CMK (cell line): ENCODE measurements at places on chromosomes 11 and 22.
A peak's percentile ranks its signal among the peaks of the same experiment; 100 is the strongest.

- no peak for DNase-seq
These were observed 418.6 kb downstream of the FAM181B start for GRCh38 chr11:82315093-82315492.

- DNase-seq = no peak
These were observed 8.2 kb upstream of the MUC5AC start for GRCh38 chr11:1149545-1149944.

- DNase-seq = no peak
These were observed 60.2 kb downstream of the CDKN1C start for GRCh38 chr11:2825261-2825888.

GRCh38 chr11:76209973-76210930 lies 4.0 kb upstream of the WNT11 start:
- no peak for DNase-seq

GRCh38 chr11:577611-577894 lies 1.3 kb downstream of the PHRF1 start:
- no peak for DNase-seq

DNA sequence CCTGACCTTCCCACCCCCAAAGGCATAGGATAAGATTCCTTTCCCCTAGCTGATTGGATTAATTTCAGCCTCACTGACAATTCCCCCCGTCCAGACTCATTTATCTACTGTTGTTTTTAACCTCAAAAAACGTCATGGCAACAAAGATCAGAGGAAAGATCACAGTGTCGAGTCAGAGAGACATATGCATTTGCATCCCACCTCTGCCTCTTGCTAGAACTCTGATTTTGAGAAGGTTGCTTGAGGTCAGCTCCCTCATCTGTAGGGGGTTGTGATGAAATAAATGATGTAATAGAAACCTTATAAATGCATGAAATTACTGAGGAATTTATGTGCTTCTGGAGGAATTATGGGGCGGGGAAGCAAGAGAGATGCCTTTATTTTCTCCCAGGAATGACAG lies 53.3 kb upstream of the SYN3 start:
- DNase-seq = no peak

GRCh38 chr22:35742342-35743100 lies 24.8 kb downstream of the APOL5 start:
- no peak for DNase-seq

GRCh38 chr11:120660024-120660565 lies 148.5 kb downstream of the GRIK4 start:
- DNase-seq = peak; percentile 20

DNA sequence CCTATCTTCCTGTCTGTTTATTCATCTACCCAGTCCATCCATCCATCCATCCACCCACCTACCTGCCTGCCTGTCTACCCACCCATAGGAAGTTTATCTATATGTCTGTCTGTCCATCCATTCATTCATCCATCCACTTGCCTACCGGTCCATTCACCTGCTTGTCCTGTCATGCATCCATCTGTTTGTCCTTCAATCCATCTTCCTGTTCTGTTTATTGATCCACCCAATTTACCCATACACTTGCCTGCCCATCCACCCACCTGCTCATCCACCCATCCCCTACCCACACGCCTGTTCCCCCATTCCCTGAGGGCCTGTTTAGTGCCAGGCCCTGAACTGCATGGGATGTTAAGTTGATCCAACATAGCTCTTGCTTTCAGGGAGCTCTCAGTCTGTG lies 18.4 kb downstream of the PARVG start:
- no peak for DNase-seq

GRCh38 chr11:65833297-65834030 lies at the start of gene SNX32:
TSS of gene SNX32 (plus strand) at chr11:65833963. CDS start at chr11:65834066, 103 bp downstream.
- peak; percentile 83 for DNase-seq

- no peak for DNase-seq
These were observed 8.8 kb downstream of the OSBPL5 start for GRCh38 chr11:3156282-3156660.

DNA sequence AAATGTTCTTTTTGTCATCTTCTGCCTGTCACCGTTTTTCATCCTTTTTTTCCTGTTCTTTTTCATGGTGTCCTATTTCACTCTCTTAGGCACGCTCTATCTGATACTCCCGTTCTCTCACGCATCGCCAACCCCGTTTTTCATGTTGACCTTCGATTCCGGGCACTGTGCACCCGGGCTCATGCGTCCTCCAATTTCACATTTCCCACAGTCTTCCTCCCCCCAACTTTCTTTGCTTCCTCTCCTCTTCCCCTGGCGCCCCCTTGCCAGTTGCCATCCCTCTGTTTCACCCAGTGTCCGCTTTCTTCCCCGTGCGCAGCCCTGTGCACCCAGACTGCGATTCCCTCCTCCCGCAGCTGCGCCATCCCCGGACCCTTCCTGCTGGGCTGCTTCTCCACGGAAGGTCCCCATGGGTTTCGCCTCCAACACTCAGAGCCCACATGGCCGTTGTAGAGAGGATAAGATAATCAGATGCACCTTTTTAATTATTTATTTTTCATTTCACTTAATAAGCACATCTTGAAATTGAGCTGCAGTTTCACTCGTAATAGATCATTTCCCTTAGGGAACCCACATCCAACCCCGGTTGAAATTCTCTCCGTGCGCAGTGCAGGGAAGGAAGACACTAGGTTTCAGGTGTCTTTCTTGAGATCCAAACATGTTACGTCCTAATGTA lies 791.1 kb downstream of the NTM start:
- DNase-seq = no peak

- DNase-seq = no peak
These were observed 5.6 kb upstream of the USP28 start for GRCh38 chr11:113880971-113881370.

- no peak for DNase-seq
These were observed 346.1 kb upstream of the TENM4 start for GRCh38 chr11:79786961-79787360.

DNA sequence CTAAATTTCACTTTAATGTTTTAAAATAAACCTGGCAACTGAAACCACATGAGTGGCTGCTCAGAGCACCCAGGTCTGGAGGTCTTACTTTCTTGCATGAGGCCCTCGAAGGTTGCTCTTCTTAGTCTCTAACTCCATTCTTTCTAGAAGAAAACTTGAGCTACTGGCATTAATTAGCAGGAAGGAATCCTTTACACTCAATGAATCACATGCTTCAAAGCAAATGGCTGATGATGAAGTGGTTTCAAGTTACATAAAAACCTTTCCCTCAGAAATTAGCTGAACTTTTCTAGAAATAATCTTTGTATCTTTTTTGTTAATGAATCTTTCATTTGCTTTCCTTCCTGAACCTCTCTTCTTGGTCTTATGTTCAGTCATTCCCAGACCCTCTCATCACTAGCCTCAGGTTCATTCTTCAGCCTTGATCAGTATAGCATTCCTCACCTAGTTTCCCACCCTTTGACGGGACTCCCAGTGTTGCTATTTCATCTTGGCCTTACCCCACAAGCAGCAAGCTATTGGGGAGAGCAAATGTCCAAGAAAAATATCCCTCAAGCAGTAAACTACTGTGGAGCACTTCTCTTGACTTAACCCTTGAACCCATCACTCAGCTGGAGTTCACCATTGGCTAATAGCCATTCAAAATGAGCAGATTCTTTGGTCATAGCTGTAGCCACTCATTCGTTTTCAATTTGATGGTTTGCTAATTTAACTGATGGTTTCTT lies 75.1 kb downstream of the INSC start:
- no peak for DNase-seq

DNA sequence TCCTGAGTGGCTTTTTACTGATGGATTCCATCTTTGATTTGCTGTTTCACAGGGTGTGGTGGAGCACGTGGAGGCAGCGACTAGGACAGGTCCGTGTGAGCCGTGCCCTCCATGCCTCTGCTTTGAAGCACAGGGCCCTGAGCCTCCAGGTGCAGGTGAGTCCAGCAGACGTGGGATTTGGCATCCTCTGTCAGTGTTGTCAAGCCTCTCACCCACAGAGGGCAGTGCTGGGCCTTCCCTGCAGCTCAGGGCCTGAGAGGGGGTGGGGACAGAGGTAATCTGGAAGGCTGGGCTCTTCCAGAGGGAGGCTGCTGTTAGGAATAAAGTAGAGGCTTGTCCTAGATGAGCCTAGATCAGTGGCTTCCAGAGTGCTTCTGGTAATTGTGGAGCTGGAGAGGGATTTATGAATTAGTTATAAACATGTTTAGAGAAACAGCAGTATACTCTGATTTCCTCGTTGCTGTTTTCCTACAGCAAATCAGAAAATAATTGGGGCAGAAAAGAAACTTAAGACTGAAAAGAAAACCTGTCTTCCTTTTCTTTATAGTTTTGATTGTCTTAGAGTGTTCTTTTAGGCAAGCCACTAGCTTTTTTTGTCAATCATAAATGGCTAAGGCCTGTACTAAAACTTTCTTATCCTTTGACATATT lies 65.0 kb downstream of the SFI1 start:
- peak; percentile 31 for DNase-seq

DNA sequence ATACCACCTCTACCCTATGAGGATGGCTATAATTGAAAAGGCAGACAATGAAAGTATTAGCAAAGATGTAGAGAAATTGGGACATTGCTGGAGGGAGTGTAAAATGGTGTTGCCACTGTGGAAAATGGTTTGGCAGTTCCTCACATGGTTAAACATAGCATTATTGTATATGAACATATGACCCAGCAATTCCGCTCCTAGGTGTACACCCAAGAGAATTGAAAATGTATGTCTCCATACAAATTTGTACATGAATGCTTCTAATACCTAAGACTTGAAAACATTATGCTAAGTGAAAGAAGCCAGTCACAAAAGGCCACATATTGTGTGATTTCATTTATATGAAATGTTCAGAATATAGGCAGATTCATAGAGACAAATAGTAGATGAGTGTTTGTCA lies 10.0 kb downstream of the SLCO2B1 start:
- DNase-seq = no peak

- DNase-seq = no peak
These were observed 94.0 kb upstream of the B3GAT1 start for GRCh38 chr11:134506046-134506445.

DNA sequence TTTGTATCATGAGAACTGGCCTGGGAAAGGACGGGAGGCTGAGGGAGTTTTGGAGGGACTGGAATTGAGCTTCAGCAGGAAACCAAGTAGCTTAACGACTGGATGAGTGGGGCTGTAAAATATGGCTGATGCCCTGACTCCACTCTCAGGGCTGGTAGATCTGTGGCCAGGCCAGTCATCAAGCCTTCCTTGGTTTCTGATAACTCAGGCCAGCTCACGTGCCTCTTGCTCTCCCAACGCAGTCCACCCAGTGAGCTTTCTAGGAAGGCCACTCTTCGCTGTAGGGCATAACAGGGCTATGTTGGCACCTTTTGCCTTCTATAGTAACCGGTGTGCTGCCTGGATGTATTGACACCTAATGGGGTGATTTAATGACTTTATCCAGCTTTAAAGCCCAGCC lies 5.8 kb upstream of the MADD start:
- DNase-seq = no peak

DNA sequence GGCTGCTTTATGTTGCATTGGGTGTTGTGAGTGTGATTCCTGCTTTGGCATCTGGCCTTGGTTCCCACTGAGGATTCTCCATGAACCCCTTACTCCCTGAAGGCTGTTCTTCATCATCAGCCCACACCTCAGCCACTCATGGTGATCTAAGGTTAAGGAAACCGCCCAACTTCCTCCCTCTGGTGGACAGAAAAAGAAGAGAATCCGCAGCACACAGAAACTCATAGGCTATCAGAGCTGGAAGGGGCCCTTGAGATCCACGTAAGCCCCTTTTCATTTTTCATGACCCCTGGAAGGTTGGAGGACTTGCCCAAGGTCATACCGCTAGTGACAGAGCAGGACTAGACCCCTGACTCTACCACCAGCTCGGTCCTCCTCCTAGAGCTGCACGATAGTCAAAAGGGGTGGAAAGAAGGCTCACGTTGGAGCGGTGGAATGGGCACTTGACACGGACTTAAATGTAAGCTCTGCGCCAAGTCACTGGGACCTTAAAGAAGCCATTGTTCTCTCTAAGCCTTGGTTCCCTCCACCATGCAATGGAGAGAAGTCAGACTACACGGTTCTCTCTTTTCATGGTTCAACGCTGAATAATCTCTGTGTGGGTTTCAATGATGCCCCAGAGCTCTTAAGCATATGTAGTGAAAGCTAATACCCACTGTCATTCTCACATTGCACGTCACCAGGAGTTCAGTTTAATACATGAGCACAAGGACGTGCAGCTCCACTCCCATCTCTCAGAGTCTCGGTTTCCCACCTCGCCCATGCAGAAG lies 83.6 kb upstream of the CRTAM start:
- DNase-seq = no peak

DNA sequence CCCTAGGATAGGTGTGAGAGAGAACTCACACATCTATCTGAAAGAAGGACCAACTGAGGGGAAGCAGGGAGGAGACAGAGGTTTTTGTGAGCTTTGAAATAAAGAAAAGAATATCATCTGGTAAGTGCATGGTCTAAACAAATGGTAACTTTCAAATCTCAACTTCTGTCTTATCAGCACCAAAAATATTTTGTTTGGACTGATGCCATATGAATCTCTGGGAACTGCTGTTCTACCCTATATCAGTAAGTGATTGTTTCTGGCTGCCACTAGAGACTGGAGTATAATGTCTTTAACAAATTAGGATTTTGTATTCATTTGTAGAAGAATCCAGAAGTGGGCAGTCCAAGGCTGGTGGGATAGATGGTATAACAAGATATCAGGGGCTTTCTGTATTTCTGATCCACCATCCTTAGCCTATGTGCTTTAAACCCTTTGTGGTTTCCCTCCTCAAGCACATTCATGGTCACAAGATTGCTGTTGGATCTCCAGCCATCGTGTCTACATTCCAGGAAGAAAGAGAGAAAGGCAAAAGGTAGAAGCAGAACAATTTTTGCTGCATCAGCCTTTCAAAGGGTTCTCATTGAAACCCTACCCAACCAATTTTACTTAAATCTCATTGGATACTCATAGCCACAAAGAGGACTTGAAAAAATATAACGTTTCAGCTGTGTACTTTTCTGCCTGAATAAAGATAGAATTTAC lies 4.7 kb downstream of the HEPHL1 start:
- DNase-seq = no peak

DNA sequence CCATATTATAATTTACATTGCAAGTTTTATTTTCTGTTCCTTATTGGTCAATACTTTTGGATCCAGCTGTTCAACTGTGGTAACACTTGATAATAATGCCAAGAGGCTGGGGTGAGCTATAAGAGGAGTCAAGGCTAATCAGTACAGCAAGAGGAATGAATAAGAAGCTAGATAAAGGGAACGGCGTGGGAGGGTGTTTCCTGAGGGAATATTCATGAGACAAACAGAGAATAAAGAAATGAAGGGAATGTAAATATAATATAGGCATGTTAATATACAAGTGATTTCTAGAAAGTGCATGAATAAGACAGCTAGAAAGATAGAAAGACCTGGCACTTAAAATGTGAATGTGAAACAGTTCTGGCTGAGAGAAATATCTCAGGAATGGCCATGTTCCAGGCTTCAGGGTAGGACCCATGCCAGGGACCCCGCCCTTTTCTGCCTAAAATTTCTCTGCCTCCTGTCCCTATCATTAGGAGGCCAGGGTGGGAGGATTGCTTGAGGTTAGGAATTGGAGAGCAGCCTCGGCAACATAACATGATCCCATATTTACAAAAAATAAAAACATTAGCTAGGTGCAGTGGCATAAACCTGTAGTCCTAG lies 3.9 kb downstream of the OR51B4 start:
- DNase-seq = no peak

GRCh38 chr11:126318574-126319373 lies 14.9 kb downstream of the DCPS start:
- no peak for DNase-seq
